Lower leg skin (tissue), 4 donors: ENCODE measurements at places on chromosomes 2 and 18. TPM values are rescaled to one million over a fixed set of nuclear protein-coding genes. Genes with fewer than 3 reads are reported as not detected.

DNA sequence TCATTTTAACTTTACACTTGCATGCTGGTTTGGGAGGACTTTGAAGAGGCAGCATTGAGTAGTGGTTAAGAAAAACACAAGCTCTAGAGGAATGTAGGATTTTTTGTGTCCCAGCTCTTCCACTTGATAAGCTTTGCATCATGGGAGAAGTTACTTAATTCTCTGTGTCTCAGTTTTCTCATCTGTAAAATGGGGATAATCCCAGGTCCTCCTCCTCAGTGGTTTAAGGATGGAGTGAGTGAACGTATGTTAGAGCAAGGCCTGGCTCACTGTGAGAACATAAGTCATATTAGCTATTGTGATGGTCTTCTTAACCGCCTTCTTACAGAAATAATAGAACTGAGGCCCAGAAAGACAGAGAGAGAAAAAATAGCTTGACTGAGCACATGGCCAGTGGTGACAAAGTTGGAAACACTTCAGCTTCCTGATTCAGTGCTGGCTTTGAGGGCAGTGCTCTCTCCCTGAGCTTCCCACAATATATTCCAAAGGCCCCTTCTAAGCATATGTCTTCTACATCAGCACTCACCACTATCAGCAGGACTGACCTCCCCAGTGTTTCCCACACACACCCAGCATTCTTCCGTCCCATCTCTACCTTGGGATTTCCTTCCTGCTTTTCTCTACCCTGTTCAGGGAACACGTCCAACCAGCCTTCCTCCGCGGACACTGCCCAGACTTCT is 214.9 kb upstream of the TNP1 start:
- DNase-seq, result no peak

DNA sequence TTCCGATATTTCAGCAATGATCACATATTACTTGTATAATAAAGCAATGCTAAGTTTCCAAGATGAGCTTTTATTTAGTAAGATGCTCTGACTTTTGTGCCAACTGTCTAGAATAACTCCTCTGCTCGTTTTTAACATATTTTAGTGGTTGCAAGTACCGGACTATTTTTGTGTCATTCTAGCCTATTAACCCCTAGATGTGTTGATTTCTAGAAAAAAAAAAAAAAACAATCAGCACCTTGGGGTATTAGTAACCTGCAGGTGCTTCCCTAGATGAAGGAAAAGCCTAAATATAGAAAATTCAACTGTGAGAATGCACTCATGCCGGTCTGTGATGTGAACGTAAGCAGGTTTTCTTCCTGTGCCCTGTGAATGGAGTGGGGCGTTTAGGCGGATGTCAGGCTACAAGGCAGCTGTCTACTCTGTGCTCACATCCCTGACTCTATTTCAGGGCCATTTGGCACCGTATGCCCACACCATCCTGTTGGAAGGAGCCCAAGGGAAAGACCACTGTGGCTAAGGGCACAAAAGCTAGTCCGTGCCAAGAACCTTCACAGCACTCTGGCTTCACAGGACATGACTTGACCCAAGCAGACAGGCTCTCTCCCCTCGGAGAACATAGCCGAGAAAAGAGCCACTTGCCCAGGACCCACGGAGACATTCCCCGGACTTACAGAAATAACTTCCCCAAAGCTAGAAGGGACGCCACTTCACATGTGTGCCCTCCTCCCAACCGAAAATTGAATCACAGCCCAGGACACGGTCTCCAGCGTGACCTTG is 60.9 kb upstream of the AGAP1 start:
- DNase-seq, result no peak

DNA sequence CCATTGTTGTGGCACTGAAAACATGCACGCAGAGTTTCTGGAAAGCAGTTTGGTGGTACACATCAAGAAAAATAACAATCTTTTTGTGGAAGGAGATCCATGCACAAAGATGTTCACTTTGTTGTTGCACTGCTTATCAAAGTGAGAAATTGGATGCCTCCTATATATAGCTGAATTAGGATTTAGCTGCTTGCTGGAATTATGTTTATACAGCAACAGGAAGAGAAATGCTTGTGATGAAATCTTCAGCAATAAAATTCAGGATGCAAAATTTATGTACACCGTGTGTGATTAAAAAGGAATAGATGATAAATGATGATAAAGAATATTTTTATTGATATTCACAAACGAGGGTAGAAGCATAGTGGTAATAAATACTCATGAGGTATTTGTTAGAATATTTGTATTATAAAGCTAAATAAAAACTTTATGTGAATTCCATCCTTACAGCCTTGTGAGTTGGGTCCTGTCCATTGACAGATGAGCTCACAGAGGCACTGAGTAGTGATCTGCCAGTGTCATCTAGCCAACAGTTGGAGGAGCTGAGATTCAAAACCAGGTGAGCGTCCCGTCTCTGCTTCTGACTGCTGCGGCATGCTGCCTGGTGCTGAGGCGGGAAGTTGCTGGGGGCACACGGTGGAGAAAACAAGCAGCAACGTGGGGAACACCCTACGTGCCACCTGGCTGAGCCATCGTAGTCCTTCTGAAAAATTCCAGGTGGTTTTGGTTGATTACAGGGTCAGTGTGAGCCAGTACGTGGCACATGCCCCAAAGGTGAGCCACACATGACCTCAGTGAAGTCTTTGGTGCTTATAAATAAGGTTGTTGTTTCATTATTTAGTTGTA is 80.2 kb downstream of the ASAP2 start:
- no peak for DNase-seq

DNA sequence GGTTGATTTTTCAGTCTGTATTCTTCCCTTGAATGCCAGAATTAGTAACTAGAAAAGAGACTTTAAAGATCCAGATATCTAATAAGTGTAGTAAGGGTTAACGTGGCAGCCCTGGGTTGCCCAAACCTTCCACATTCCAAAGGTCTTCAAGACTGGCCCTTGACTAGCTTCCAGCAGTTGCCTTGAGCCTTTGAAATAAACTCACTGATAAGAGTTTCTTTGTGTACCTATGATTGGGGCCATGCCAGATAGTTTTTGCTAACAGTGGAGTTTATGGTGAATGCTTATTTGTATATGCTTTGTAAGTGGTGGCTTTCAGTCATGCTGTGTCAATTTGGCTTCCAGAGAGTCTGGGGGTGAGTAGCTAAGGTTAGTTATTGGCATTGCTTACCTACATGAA is 722.3 kb downstream of the RNF144A start:
- DNase-seq, result no peak

- DNase-seq, result no peak
Measured at GRCh38 chr2:215594766-215595165, 158.9 kb upstream of the FN1 start.

DNA sequence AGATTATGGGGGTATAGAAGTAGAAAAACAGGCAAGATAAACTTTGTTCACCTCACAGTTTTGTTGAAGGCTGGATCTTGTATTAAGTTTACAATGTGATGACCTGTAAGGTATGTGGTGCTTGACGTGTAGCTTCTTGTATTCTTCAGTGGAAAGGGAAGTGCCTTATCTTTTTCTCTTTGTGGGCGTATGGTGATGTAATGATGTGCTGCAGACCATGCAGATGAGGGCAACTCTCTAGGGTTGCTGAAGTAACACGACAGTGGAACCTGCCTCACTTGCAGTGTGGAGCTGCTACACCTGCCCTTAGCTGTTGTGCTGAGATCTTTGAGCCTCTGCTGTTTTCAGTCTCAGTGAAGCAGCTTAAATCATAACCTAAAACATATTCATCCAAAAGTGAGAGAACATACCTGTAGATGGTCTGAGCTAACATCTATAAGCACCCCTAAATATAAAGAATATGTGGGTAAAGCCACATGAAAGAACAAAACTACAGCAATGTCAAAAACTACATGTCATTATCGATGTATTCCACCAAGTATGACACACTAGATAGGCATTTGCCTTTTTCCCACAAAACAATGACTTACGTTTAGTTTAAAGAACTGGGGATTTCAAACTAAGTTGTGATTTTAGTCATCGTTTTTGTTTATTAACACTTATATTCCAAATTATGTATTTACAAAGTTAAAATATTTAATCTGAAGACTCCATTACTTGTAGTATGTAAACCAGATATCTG is 1144.1 kb downstream of the CNTNAP5 start:
- no peak for DNase-seq

GRCh38 chr2:235860111-235860510 is 308.1 kb downstream of the GBX2 start:
- DNase-seq, result no peak

DNA sequence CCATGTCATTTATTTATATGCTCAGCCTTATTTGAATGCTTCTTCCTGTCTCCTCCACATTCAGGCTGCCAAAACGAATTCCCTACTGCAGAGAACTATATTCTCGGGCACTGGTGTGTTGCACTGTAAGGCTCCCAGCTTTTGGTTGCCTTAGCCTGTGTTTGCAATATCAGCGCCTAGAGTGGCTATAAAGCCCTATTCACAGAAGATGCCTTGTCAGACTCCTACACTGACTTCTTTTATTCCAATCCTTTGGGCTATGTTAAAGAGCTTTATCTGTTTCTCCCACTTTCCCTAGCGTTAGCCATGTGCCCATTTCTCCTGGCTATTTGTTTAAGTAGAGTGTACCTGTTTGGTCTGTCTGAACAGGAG is 62.4 kb upstream of the EHBP1 start:
- no peak for DNase-seq

The STAT4 gene
- 1.1 TPM for total RNA-seq
